ENCODE measurements at places on chromosomes 4 and X. TPM values are rescaled to one million over a fixed set of nuclear protein-coding genes. Genes with fewer than 3 reads are reported as not detected.

GRCh38 chr4:177047851-177048174 lies 255.1 kb upstream of the VEGFC start:
- DNase-seq: no peak

TMPRSS11B gene
- 0.03 TPM for polyA plus RNA-seq

NCBP2L gene
- not detected for polyA plus RNA-seq

DNA sequence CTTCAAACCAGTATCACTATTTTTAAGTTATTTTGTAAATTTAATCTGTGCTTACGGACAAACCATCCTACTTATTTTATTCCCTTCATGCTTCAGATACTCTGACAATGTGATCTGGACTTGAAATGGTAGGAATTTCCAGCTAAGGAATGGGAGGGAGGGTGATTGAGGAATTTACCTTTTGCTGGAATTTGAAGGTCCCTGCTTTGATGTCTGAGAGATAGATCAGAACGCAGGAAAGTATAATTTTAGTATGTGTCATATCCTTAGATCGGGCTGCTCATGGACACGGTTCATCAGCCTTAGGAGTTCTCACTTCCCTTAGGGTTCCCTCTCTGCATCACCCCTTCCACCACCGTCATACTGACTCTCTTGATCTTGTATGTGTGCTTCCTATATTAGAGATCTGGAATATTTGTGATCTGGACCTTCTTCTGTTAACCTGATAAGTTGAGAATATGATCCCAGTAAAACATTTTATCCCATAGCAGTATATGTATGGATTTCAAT lies 16.8 kb downstream of the OCRL start:
- no peak for DNase-seq

- DNase-seq: no peak
These were observed 209.2 kb downstream of the GLUD2 start for GRCh38 chrX:121256647-121257046.

DNA sequence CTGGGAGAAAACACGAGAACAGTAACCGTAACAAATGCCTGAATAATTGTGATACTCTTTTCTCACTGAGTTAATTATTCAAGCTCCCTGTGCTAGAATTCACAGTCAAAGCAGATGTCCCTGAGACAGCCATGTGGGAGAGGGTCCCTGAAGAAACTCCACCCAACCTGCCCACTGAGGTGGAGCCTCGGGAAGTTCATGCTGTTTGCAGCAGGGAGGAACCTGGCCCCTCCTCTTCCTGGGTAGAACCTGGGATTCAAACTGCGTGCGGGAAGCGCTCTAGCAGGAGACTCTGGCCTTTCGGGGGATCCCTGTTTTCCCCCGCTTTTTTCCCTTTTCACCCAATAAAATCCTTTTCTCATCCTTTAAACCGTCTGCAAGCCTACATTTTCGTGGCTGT lies 20.2 kb upstream of the RHOH start:
- no peak for DNase-seq

- no peak for DNase-seq
These were observed 969.5 kb upstream of the NDST4 start for GRCh38 chr4:116082808-116083366.

- no peak for DNase-seq
These were observed 132.6 kb downstream of the ADGRL3 start for GRCh38 chr4:61332693-61333092.

DNA sequence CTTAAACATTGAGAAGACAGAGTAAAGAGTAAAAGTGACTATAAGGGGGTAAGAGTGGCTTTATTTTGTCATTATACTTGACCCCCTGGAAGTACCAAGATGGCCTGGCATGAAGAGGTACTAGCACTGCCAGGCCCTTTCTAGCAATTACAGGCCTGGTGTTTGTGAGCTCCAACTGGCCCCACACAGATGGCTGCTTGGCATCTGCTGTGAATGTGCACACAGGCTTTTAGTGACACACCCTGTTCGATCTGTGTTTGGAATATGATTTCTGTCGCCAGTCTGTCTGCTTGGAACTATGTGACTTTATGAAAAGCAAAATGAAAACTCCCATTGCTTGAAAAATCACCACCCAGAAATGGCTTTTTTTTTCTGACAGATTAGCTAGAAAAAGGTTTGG lies 123.3 kb downstream of the CLCN4 start:
- DNase-seq: no peak

DNA sequence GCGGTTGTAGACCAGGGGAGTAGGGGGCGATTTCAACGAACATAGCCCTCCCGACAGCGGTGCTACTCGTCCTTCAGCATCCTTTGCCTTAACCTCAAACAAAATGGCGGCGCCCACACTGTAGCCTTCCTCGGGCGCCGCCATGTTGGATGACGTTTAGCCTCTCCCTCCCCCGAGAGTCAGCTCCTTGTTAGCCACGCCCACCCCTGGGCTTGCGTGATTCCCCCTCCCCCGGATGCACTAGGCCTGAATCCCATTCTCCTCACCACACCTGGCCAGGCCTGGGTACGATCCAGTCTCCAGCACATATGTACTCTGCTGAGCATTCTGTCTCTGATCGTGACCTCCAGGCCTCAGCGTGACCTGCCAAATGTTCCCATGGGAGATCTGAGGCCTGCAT lies 49.0 kb upstream of the ZNF157 start:
- peak; percentile 66 for DNase-seq

GRCh38 chr4:184395971-184396391 lies 78.4 kb downstream of the IRF2 start:
- DNase-seq: no peak

- DNase-seq: no peak
These were observed 35.1 kb upstream of the TBL1X start for GRCh38 chrX:9429767-9430166.

ASB12 gene
- 49.4 TPM for polyA plus RNA-seq

GBA3 gene
- polyA plus RNA-seq: not detected

VEGFC gene
- 2.9 TPM for polyA plus RNA-seq

GRCh38 chrX:106626789-106627188 lies 15.0 kb downstream of the RADX start:
- no peak for DNase-seq

DNA sequence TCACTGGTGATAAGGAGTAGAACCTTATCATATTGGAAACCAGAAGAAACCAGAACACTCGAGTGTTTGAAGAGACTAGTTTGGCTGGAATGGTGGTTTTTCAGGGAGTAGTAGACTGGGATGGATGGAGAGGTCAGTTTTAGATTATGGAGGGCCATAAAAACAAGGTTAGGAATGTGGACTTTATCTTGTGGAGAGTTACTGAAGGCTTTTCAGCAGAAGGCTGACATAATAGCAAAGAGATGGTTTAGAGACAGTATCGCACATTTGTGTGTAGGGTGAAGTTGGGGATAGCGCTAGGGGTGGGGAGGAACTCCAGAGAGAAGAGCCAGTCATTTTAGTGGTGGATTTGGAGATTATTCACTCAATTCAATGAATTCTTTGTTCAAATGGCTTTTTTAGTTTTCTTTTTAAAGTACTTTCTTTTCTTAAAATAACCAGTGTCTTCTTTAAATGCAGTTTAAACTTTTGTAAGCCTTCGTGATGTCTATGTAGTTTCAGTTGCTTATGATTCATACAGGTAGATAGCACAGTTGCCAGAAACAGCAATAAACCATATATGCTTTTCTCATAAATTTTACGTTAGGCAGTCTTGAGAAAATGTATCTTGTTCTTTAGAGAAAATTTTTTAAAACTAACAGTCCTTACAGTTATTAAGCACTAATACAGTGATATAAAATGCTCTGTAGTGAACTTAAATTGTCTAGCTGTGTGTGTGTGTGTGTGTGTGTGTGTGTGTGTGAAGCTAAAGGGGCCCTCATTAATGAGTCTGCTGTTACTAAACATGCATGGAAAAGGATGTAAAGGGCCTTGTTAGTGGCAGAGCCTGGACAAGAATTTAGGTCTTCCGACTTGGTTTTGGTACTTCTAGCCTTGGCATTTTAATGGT lies 3.8 kb downstream of the ARHGAP10 start:
- no peak for DNase-seq

UCP1 gene
- not detected for polyA plus RNA-seq

DNA sequence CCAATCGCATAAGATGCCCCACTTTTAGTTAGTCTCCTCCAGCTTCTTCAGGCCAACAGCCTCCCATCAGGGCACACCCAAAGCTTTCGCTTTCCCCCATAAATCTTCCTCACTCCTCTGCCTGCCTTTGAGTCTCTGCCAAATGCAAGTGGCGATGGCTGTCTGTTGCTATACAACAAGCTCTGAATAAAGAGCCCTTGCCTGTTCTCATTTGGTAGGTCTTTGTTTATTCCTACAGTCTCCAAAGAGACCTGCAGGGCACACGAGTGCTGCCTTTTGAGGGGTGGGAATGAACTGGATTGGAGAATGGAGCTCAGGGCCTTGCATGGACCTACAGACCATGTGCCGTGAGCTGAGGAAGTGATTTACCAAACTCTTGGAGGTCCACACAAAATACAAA lies 52.2 kb upstream of the SOD3 start:
- no peak for DNase-seq

TMPRSS11D gene
- not detected for polyA plus RNA-seq

- no peak for DNase-seq
These were observed 218.5 kb upstream of the LNX1 start for GRCh38 chr4:53809816-53810215.

CT45A1 gene
- polyA plus RNA-seq: not detected

DNA sequence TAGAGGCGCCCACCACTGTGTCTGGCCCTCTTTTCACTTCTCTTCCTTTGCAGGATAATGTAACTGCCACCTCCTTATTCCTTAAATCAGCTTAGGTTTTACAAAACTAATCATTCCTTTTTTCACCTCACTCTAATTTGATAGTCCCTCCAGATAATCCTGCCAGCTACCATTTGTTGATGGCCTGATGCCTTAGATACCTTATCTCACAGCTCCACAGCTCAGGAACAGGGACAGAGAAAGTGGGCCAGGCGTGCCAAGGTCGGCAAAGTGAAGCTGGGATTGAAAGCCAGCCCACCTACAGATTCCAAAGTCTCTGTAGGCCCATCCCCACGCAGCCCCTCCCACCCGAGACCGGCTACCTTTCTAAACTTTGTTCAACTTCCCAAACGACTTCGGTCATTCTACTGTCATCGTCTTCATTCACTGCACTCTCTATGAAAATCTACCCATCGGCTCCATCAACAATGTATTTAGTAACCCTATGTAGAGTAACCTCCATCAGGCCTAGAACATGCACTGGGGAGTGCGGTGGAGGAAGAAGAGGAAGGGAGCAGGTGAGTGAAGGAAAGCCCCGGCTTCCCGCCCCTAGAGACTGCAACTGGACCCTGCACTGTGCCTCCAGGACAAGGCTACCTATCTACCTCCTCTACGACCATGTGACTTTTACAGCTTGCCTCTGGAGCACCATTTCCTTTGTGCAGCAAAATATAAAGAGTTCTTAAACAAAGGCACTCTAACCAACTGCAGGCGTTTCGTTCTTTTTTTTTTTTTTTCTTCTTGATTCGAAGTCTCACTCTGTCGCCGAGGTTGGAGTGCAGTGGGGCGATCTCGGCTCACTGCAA lies 1.5 kb downstream of the CASP6 start:
- DNase-seq: no peak

XKRX gene
- polyA plus RNA-seq: 0.05 TPM

SRPX2 gene
- 2.3 TPM for polyA plus RNA-seq

ARSJ gene
- 0.18 TPM for polyA plus RNA-seq

CTAG2 gene
- polyA plus RNA-seq: not detected

DNA sequence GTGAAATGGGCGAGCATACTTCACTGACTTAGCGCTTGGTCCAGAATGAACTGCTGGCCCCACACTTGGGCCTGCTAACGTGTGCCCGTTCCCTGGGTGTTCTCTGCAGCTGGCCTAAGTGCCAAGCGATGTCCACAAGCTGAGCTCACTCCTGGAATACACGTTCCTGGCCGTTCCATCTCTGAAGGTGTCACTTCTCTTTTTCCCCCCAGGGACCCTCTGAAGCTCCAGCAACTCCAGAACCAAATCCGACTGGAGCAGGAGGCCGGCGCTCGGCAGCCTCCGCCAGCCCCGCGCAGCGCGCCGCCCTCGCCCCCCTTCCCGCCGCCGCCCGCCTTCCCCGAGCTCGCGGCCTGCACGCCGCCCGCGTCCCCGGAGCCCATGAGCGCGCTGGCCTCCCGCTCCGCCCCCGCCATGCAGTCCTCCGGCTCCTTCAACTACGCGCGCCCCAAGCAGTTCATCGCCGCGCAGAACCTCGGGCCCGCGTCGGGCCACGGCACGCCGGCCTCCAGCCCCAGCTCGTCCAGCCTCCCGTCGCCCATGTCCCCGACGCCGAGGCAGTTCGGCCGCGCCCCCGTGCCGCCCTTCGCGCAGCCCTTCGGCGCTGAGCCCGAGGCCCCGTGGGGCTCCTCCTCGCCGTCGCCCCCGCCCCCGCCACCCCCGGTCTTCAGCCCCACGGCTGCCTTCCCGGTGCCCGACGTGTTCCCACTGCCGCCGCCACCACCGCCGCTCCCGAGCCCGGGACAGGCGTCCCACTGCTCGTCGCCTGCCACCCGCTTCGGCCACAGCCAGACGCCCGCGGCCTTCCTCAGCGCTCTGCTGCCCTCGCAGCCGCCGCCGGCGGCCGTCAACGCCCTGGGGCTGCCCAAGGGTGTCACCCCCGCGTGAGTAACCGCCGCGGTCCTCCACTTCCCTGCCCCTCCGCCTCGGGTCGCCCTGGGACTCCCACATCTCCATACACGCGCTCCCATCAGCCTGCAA lies 132.3 kb downstream of the CBR4 start:
- peak; percentile 74 for DNase-seq

DNA sequence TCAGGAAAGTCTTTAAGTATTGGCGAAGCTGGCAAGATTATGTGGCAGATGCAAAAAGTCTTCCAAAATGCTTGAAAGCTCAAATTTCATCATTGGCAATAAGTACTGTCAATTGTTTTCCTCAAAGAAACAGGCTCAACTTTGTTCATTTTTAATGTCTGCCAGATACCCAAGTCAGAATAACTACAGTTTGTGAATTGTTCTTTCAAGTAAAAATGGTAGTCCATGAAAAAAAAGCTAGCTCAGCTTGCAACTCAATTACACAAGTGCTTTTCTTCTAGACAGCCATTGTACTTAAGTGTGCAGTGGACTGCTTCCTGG lies 70.5 kb downstream of the AFF1 start:
- no peak for DNase-seq

SPANXA2 gene
- polyA plus RNA-seq: not detected

GRCh38 chr4:15322006-15322405 lies 105.8 kb upstream of the C1QTNF7 start:
- no peak for DNase-seq

- no peak for DNase-seq
These were observed 113.3 kb downstream of the EFNB1 start for GRCh38 chrX:68942104-68942503.

PPARGC1A gene
- 33.1 TPM for polyA plus RNA-seq

GRCh38 chr4:52015366-52015765 lies 4.8 kb downstream of the LRRC66 start:
- DNase-seq: no peak

DNA sequence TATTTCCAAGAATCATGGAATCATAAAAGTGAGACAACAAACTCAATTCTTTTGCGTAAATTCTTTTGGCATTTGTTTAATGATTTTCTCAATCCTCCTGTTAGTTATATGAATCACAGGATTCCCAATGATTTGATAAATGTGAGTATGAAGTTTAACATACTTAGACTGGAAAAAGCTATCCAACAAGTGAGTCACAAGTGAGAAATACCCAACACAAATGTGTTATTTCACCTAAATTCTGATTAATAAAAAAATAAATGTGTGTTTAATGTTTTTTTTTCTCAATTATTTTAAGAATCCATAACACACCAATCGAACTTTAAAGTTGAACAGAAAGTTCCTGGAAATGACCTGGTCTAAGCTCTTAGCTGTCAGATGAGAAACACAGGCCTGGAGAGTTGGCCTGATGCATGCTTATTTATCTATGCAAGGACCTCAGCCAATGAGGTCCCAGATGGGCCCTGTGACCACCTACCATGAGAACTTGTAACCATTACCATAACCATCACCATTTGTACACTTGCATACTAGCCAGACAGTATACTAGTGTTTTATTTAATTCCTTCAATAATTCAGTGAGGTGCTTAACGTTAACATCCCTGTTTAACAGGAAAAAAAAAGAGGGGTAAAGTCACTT lies 386.7 kb downstream of the SPRY1 start:
- no peak for DNase-seq

Data from psoas muscle (tissue), 8 donors.